Renal cortical epithelial cell (primary cell): ENCODE measurements at places on chromosomes 1 and 21. TPM values are rescaled to one million over a fixed set of nuclear protein-coding genes. Genes with fewer than 3 reads are reported as not detected.

The SFPQ gene
- total RNA-seq = 167 and 281 TPM in 2 replicates

The GLMP gene
- 23.7 and 37.2 TPM in 2 replicates for total RNA-seq

The LRRN2 gene
- total RNA-seq = 0.35 and 8.1 TPM in 2 replicates

The TTC13 gene
- 11.5 and 12.2 TPM in 2 replicates for total RNA-seq

The CD1E gene
- not detected in 2 replicates for total RNA-seq

The DISP3 gene
- total RNA-seq = under 0.01 TPM in 1 of 2 replicates, not detected in the other

DNA sequence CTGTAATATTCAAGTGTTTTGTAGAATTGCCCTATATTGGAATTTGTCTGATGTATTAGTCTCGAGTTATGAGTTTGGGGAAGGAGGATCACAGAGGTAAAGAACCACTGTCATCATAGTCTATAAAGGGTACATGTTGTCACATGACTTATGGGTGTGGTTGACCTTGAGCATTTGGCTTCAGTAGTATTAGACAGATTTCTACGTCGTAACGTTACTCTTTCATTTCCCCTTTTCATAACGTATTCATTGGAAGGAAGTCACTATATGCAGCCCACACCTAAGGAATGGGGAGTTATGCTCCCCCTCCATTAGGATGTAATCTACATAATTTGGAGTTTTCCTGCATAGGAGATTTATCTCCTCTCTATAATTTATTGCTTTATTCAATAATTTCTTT is 110.1 kb upstream of the VAV3 start:
- DNase-seq = no peak

DNA sequence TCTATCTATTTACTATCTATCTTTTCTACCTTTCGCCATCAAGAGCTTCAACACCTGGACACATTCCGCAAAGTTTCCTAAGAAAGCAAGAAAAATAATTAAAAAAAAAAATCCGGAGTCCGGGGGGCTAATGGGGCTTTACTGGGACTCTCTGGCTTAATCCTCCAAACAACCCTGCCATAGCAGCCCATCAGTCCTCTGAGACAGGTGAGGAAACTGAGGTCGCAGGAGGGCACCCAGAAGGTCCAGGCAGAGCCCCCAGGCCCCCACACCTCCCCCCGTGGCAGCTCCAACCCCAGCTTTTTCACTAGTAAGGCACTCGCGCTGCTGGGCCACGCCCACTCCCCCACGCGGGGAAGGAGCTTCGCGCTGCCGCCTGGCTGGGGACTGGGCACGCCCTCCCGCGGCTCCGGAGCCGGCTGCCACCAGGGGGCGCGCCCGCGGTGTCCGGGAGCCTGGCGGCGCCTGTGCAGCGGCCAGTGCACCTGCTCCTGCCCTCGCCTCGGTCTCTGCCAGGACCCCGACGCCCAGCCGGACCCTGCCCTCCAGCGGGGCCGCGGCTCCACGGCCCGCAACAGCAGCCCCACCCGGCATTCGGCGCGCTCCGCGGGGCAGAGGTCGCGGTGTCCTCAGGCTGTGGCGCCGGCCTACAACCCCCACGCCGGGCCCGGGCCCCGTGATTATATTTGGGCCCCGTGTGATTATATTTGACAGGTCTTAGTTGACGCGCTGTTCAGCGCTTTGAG is 54.1 kb upstream of the SAMD11 start:
- DNase-seq = peak; percentile 1

DNA sequence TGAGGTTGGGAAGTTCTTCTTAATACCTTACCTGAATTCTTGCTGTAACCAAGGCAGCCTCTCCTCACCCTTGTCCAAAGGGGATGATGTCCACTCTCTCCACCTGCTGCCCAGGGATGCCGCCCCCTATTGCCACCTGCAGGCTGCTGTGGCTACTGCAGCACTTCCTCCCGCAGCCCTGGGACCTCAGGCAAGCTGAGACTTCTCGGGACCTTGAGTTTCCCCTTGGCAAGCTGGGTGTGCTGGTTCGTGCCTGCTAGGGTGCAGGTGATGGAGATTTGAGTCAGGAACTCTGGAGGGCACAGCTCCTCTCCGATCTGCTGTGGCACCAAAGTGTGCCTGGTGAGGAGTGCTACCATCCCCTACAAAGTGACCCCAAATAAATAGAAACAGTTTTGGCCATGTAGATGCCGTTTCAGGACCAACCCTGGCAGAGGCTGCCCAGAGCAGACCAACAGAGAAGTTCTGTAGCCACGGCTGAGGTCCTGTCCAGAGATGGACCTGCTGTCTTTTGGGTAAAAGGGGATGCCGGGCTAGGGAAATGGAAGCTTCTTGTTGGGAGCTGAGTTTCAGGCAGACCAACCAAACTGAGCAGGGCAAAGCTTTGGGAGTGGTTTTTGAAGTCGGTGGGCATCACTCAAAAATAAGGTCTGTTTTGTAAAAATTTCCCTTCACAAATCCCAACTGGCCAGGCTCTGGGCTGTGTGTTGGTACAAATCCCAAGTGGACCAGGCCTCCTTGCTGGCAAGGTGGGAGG is 31.7 kb downstream of the RUNX3 start:
- peak; percentile 5 for DNase-seq

GRCh38 chr1:2388004-2388913 is 3.1 kb downstream of the MORN1 start:
- DNase-seq = no peak

DNA sequence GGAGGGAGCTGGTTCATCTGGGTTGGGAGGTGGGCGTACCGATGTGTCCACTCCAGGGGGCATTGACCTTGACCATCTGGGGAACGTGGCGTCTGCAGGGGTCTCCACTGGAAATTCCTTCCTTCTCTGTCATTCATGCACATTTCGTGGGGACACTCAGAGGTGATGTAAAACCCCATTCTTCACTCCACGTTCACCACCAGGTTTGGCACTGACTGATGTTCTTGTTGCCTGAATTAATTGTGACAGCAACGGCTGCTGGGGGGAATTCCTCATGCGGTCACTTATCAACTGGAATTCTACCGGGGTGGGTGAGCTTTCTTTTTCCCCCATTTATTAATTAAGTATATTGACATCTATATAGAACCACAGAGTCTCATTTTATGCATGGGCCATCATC is 18.1 kb upstream of the POFUT2 start:
- no peak for DNase-seq

DNA sequence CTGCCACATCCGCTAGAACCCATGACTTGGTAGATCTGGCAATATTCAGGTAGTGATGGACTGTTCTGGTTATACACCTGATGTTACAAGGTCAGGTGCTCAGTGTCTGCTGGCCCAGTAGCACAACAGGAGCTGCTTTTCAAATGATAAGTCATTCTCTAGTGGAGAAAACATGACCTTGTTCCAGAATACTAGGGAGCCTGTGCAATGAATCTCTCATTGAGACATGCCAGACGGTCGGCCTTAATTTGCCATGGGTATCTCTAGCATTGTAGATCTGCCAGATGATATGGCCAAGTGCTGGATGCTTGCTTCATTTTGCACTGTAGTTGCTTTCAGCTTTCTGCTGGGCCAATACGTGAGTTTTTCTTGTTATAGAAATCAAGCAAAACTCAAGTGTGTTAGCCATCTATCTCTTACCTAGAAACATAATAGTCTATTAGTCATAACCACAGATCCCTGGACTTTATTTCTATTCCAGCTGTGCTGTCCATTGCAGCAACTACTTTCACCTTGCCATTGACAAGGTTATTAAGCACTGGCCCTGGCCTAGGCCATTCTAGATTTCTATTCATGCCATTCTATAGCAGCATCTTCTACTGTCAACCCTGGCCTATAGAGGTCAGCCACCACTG is 13.9 kb upstream of the CENPF start:
- DNase-seq = peak; percentile 44

- no peak for DNase-seq
Observed at GRCh38 chr1:21916447-21917238, 20.5 kb downstream of the HSPG2 start.

DNA sequence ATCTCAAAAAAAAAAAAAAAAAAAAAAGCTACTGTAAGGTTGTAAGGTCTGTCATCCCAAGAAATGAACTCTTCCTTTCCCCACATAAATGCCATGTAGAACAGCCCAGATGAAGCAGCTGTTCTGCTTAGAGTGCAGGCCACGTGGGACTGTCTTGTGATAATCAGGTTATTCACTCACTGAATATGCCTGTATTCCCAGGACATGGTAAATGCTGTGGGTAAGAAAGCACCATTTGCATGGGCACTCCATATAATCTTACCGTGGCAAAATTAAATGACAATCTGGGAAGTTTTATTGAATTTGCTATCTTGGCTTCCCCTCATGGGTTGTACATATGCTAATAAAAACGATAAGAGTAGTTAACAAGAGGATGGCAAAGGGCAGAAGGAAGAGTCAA is 13.8 kb downstream of the RGS5 start:
- DNase-seq = no peak

DNA sequence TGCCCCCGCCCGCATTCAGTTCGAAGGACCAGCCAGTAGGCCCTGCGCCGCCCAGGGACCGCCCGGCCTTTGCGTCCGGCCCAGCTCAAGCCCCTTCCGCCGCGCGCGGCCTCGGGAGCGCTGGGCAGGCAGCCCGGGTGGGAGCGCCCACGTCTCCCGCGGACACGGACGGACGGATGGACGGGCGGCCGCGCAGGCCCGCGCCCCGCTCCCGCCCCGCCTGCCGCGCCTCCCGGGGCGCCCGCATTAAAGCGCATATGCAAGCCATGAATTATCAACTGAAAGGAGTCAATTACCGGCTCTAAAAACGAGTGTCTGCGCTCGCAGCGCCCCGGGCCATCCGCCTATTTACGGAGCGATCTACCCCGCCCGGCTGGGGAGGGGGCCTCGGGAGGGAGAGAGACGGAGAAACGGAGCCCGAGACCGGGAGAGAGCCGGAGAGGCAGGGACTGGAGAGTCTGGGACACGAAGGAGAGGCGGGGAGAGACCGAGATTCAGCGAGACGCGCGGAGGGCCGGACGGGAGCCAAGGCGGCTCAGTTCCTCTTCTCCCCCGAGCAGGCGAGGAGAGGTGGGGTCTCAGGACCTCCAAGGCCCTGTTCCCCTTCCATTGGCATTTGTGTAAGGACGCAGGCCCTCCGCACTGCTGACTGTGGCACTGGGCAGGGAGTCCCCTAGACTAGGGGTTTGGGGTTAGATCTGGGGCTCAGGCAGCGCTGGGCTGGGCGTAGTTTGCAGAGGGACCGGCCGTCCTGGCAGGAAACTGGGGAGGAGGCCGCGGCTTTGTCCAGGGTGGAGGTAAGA is 41.3 kb upstream of the DMBX1 start:
- no peak for DNase-seq

DNA sequence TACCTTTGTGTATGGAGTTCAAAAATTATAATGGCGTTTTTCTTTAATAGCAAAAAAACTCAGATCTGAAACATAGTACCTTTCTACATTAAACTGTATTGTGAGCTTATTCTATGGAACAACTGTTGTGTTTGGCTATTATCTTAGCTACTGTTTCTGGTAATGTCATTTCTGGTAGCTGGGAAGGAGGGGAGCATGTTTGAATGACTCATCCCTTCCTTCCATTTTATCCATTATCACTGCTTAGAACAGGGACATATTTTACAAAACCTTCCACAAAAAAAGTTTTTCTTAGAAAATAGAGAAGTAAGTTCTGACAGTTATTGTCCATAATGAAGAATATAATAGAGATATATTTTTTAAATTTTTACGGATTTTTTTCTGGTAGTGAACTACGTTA is 128.3 kb downstream of the NRDC start:
- DNase-seq = no peak

DNA sequence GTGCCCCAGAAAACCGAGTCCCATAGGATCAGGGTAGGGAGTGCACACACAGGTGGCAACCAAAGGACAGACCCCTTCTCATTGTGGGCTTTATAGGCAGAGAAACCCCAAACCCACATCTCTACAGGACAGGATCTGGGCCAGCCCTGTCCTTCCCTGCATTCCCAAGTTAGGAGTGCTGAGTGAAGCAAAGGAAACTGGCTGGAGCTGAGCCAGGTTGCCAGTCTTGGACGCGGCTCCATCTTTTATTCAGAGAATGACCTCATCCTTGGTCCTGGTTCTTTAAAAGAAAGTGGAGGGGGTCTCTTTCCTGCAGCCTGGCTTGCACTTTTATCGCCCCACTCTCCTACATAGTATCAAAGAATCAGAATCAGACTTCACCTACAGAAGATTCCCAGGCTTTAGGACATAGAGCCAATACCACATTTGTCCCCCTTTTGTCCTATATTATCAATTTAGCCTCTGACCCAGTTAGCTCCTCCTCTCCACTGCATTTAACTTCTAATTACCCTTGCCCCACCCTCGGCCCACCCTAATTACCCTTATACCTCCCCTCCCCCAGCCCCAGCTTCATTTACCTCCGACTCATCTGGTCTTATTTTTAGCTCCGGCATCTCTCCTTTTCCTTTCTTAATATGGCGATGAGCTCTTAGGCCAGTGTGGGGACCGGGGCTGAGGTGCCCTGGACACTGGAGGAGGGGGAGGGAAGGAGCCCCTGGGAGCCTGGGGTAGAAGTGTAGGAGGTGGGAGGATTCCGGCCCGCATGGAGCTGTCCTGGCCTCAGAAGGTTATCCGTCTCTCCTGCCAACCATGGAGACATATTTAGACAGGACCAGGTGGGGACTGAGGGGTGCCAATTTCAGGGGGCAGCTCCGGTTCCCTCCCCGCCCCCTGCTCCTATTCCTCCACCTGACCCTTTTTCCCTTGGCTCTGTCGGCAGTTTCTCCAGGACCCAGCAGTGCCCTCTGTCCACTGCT is at the start of gene CASQ1:
CASQ1 (plus strand) TSS at position 927 of the 977 bp plus-strand sequence. CDS start 177 bp downstream, outside the sequence.
- peak; percentile 8 for DNase-seq

- no peak for DNase-seq
Observed at GRCh38 chr1:245895455-245895959, 611.6 kb downstream of the SMYD3 start.

- no peak for DNase-seq
Observed at GRCh38 chr1:175383239-175383638, 190.7 kb upstream of the KIAA0040 start.

DNA sequence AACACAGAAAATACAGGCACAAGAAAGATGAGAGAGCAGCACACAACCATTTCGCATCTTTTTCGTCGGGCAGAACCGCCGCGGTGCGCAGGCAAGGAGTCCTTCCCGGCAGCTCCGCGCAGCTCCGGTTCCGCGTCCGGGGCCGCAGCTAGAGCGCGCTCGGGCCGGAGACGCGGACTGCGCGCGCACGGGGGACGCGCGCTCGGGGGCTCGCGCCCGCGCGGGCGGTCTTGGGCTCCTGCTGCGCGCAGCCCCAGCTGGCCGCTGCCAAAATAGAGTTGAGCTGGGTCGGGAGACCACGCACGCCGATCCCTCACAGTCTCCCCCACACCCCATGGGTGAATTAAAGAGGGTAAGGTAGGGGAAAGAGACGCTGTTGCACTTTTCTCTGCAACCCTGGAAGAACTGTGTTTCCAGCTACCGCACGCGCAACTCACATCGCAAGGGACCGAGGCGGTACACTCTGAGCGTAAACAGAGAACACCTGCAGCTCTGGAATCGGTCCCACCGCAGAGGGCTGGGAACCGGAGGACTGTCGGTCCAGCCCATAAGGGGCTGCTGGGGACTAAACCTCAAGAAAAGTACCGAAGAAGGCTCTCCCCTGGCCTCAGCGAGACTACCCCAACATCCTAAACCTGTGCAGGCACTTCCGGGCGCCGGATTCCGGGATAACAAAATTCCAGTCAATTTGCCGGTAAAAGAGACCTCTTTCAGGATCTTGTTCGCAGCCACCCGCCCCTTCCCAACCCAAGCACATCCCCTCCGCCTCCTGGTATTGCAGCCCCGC is 1.7 kb downstream of the NR5A2 start:
- DNase-seq = no peak
